ENCODE measurements at places on chromosomes 3 and 15.

- DNase-seq, result no peak
Observed at GRCh38 chr15:70264738-70265465, 167.2 kb upstream of the TLE3 start.

GRCh38 chr15:77808075-77808474 lies 175.4 kb upstream of the LINGO1 start:
- no peak for DNase-seq

- no peak for DNase-seq
Observed at GRCh38 chr3:128784232-128784631, 58.2 kb downstream of the RAB7A start.

DNA sequence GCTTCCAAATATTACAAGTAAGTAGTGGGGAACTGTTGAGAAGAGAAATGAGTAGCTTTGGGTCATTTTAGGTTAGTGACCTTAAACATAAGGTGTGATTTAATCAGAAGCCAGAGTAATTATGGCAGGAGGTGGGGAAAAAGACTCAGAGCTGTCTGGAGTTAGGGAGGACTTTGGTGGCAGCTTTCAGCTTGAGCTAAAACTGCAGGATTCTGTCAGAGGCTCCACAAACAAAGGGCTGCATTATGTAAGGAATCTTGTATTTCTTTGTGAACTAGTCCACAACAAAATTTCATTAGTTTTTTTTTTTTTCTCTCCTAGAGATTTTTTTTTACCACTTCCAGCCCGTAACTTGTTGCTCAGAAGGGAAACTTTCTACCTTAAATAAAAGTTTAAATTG lies 345.3 kb downstream of the TIGIT start:
- no peak for DNase-seq

DNA sequence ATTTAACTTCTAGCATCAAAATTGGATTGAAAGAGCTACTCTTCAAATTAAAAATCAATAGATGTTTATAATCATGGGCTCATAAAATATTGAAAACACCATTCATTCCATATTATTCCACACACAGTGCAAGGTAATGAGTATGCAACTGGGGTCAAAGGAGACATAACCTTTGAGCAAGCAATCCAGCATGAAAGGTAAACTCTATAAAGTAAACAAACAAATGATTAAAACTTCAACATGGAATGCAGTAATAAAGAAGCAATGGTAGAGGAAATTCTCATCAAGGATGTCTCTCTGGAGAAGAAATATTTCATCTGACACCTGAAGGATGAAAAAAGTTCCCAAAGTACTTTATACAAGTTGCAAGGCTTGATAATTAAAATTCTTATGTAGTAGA lies 25.8 kb downstream of the MECOM start:
- no peak for DNase-seq

DNA sequence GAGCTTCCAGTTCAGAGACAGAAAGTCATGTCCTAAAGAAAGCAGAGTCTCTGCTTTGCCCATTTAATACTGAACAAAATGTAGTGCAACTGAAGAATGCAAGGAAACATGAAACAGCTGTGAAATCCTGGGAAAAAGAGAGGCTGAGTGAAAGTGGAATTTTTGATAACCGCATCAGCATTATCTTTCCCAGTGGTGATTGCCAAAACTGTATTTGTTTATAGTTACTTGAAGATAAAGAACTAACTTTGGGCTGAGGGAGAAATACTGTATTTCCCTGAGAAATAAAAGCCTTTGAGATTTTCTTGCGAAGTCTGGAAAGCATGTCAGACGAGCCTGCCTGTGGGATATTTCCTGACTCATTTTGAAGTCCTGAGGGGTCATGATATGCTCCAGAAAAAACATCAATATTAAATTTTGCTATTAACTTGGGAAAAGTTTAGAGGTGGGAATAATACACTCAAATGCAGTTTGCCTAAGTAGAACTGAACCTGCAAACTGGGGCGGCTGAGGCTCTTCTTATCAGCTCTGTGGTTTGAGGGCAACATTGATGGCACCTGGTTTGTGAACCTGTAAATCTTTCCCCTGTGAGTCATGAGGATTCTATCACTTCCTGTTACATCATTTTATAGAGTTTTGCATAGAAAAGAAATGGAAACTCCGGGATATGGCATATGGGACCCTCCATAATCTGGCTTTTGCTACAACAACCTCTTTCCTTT lies 855.3 kb downstream of the MCTP2 start:
- DNase-seq, result no peak

DNA sequence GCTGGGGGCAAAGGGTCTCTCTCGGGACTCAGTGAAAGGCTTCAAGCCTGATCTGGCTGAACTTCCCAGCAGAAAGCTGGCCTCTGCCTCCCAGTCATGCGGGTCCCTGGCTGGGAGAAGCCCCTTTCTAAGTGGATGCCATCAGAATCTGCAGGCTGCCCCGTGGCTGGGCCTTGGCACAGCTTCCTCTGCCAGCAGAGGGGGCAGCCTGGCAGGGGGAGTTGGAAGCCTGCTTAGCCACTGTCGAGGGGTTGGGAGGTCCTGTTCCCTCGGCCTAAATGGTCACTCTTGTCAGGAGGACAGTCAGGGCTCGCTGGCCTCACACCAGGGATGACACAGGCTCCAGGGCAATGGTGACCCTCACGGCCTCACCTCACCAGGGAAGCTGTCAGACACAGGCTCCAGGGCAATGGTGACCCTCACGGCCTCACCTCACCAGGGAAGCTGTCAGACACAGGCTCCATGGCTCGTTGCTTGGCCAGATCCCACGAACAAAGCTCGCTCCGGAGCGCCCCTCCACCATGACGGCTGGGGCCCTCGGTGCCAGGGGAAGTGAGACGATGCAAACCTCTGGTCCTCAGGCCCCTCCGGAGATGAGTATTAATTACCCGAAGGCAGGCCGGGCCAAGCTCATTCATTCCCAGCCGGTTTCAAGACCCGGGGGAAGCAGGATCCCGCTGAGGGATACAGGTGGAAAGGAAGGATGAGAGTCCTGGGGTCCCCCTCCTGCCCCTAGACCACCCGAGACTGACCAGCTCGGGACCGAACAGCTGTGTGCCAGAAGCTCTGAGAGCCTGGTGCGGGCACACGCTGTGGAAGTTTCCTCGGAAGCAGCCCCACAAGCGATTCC lies 151.0 kb downstream of the CHSY1 start:
- no peak for DNase-seq

GRCh38 chr15:100997442-100997841 lies 78.3 kb downstream of the LRRK1 start:
- no peak for DNase-seq

- no peak for DNase-seq
Observed at GRCh38 chr3:38966811-38967692, 84.7 kb downstream of the SCN11A start.

DNA sequence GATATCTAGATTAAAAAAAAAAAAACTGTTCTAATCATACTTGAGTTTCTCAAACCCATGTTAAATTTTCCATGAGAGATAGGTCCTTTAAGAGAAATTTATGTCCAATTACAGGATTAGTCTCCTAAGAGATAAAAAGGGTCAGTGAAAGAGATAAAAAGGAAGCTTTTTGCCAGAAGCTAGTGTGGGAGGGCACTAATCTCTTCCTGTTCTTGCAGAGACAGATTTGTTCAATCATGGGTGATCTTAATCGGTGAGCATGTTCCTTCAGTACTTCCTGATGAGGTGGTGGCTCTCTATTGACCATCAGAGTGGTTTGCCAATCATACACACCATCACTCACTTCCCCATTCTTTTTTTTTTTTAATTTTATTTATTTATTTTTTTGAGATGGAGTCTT lies 16.9 kb upstream of the LPP start:
- DNase-seq, result no peak

DNA sequence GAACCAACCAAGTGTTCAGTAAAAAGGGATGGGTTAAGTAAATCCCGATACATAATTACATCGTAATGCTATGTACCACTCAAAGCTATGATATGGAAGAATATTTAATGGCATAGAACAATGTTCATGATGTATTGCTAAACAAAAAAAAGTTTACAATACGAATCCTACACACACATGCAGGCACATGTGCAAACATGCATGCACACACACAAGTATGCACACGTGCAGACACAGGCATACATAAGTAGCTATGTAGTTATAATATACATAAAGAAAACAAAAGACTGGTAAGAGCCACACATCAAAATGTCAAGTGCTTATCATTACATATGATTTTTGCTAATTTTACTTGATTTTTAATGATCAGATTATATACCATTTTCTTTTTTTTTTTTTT lies 74.2 kb downstream of the ARRDC4 start:
- no peak for DNase-seq

- no peak for DNase-seq
Observed at GRCh38 chr3:30199096-30199759, 407.2 kb upstream of the TGFBR2 start.

GRCh38 chr3:57959423-57960173 lies 48.6 kb upstream of the FLNB start:
- DNase-seq, result no peak

DNA sequence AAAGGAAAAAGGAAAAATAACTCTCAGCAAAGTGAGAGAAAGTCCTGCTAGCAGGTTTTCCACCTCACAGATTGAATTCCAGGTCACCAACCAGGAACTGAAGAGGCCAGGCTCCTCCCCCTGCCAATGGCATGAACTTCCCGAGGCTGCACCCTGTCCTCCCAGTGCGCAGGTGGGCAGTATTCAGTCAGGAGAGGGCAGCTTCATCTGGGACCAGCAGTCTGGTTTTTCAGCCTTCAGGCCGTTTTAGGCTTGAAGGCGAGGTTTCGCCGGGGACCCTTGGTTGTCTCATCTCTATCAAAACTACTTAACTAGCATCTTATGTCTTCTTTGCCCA lies 41.2 kb downstream of the TRAT1 start:
- DNase-seq, result no peak

DNA sequence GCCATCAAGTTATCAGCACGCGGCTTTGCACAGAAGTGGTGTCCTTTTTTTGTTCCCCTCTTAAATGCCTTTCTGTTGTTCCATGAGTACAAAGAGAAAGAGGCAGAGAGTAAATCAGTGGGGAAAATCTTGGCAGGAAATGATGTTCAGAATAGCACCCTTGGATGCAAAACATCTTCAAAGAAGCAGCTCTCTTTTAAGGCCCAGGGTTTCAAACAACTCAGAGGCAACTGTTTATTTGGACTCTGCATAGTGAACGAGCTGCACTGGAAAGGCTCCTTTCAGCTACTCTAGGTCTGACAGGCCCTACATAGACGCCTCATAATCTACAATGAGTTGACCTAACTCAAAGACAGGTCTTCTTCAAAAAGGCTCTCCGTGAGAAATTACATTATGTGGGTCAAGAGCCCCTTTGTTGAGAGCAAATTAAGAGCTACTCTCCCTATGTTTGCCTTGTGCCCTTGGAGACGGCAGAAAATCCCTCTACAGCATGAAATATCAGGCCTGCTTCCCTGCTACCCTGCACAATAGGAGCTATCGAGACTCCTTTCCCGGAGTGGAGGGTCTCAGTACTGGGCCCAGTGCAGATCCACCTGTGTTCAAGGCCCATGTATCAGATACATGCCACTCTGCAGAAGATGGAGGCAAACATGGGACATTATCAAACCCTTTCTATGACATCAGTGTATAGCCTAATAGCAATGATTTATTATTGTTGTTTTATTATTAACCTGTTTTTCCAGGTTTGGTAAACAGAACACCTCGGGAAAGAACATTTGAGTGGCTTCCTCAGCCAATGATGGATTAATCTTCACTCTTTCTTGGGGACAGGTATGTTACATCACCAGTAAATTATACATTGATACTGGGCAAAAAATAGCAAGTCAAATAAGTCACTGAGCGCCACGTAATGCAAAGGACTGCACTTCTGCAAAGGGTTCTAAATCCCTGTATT lies 53.1 kb downstream of the HEG1 start:
- no peak for DNase-seq

DNA sequence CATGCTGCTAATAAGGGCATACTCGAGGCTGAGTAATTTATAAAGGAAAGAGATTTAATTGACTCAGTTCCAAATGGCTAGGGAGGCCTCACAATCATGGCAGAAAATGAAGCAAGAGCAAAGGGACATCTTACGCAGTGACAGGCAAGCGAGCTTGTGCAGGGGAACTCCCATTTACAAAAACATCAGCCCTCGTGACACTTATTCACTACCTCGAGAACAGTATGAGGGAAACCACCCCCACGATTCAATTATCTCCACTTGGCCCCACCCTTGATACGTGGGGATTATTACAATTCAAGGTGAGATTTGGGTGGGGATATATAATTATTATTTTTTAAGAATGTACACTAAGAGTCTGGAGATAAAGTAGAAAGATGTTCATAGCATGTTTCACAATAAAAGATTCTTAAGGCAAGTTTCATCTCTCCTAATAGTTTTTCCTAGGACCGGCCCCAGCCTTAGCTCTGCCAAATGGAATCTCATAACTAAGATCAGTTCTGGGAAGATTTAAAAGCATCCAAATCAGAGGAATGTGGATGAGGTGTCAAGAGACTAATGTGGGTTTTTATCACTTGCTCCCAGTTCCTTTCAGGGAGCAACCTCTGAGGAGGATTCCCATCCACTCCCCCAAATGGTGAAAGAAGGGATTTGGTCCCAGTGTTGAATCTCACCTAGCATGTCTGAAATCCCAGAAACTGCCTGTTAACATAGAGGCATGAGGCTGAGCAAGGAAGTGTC lies 221.0 kb downstream of the ZMAT3 start:
- DNase-seq, result no peak
